Psoas muscle (tissue), 8 donors: ENCODE measurements at places on chromosomes 2 and 18. TPM values are rescaled to one million over a fixed set of nuclear protein-coding genes. Genes with fewer than 3 reads are reported as not detected.

Gene STEAP3
- 12.3 TPM for total RNA-seq

Gene PCARE
- total RNA-seq = 0.02 TPM

Gene POTEC
- not detected for total RNA-seq

Gene SCN9A
- total RNA-seq = 0.34 TPM

Gene OR6B2
- not detected for total RNA-seq

Gene FAM237A
- not detected for total RNA-seq

Gene MYOM1
- 842 TPM for total RNA-seq

Gene SLC19A3
- total RNA-seq = 0.46 TPM

Gene CLEC4F
- not detected for total RNA-seq
